Smooth muscle cell of the brain vasculature (primary cell): ENCODE measurements at places on chromosomes 13 and 19.

GRCh38 chr13:97339019-97339987 lies 94.7 kb upstream of the RAP2A start:
- DNase-seq, result no peak

- DNase-seq, result no peak
Measured at GRCh38 chr13:30148171-30148754, 159.1 kb downstream of the KATNAL1 start.

DNA sequence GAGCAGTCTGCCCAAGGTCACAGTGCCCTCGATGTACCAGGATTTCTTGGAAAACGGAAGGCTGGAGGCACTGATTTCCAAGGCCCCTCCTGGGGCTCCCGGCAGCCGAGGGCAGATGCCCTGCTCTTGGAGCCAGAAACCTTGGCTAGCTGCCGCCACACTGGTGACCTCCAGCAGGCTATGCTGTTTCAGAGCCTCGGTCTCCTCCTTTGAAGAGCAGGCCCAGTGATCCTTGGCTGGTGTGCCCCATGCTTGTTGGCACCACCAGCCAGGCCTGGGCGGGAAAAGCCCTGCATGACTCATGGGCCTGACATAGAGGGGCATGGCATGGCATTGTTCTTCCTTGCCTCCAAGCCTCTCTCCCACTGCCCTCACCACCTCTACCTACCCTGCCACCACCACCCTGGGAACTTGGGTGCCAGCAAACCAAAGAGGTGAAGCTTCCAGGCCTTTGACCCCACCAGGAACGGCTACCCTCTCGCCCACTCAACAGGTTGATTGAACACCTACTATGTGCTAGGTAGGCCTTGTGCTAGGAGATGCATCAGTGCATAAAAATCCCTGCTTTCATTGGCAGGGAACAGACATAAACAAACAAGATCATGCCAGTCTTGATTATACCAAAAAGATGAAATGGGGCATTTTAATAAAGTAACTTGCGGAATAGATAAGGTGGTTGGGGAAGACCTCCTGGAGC lies 1.6 kb upstream of the CLEC11A start:
- no peak for DNase-seq

GRCh38 chr19:30896554-30896953 lies 452.7 kb downstream of the TSHZ3 start:
- no peak for DNase-seq

- no peak for DNase-seq
Measured at GRCh38 chr19:49818649-49819370, 721 bp downstream of the MED25 start.

GRCh38 chr13:111532111-111532510 lies 211.7 kb downstream of the TEX29 start:
- no peak for DNase-seq

- no peak for DNase-seq
Measured at GRCh38 chr13:99620806-99621205, 119.5 kb downstream of the TM9SF2 start.

GRCh38 chr13:42892760-42893159 lies 99.3 kb downstream of the EPSTI1 start:
- DNase-seq, result no peak

- no peak for DNase-seq
Measured at GRCh38 chr13:60945396-60945795, 470.3 kb downstream of the PCDH20 start.

DNA sequence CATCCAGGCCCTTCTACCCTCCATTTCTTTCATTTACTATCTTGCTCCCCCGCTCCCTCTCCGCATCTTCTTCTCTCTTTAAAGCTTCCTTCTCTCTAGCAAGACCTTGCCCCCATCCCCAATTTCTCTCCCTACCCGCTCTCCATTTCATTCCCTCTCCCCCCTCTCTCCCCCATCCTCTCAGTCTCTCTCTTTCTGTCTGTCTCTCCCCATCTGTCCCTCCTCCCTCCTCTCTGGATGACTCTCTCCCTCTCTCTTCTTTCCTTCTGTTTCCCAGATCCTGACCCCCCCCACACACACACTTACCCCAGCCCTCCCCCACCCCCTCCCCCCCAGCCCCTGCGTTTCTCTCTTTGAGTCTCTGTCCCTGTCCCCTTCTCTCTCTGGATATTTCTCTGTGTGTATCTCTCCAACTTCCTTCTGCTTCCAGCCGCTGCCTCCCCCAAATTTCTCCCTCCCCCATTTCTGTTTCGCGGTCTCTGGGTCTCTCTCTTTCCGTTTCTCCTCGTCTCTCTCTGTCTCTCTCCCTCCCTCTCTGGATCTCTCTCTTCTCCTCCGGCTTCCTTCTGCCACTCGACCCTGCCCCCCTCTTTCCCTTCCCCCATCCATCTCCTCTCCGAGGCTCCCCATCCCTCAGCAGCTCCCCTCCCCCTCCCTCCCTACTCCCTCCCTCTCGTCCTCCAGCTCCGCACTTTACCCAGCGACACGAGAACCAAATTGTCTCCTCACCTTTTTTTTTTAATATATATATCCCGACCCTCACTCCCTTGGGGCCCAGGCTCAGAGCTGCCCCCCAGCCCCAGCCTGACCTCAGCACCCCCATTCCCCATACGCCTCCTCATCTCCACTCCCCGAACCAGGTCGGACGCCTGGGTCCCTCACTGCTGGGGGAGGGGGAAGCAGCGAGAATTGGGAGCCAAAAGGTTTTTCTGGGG lies 3.6 kb upstream of the CACNG8 start:
- no peak for DNase-seq
